Dermis blood vessel endothelial cell (primary cell): ENCODE measurements at places on chromosomes 7 and 10. TPM values are rescaled to one million over a fixed set of nuclear protein-coding genes. Genes with fewer than 3 reads are reported as not detected.
A peak's percentile ranks its signal among the peaks of the same experiment; 100 is the strongest.

- no peak for DNase-seq
Observed at GRCh38 chr7:32147546-32148268, 77.5 kb upstream of the PDE1C start.

DNA sequence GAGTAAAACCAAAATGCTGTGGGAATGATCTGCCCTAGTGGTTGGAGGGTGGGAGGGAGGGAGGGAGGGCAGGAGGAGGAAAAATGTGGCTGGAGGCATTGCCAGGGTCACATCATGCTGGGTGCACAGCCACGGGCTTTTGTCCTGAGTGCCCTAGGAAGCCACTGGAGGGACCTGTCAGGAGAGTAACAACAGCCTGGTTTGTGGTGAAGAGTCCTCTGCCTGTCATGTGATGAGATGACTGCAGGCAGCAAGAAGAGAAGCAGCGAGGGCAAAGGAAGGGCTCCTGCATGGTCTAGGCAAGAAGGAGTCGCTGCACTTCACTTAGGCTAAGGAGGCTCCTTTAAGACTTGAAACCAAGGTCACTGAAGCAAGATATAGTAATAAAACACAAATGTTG is 65.6 kb downstream of the PKD1L1 start:
- DNase-seq = no peak

DNA sequence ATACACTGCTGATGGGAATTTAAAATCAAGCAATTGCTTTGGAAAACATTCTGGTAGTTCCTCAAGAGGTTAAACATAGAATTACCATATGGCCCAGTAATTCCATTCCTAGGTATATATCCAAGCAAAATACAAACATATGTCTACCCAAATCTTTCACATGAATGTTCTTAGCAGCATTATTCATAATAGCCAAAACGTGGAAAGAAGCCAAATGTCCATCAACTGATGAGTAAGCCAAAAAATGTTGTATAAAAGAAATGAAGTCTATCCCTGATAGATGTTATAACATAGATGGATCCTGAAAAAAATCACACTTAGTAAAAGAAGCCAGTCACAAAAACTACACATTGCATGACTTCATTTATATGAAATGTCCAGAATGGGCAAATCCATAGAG is 893.0 kb downstream of the SORCS3 start:
- DNase-seq = no peak

Gene CCDC3
- total RNA-seq = 0.28 and 1.4 TPM in 2 replicates

DNA sequence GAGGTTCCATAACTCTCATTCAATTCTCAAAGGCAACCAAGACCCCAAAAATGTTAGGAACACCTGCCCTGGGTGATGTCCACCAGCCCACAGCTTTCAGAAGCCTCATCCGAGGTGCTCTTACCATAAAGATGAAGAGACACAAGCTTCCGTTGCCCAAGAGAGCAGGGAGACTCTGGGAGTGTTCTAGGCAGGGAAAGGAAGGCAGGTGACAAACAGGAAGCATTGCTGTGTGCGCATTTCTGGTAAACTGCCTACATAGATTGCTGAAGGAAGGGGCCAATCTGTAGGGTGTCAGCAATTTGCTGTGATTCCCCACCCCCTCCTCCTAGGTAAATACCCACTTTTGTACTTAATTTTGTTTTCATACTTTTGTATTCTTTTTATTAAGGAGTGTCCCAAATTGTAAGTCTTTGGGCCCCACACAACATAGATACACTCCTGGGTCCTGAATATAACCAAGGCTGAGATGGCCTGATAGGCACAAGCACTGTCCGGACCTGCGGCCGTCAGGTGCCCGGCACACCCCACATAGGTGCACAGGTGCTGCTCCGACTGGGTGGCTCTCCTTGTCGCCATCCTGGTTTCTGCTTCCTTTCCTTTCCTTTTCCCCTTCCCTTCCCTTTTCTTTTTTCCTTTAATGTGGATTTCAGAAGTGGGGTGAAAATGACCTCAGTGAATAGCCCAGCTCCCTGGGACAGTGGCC is 51.4 kb upstream of the SMNDC1 start:
- DNase-seq = no peak

GRCh38 chr10:90269699-90270098 is 568.3 kb downstream of the KIF20B start:
- no peak for DNase-seq

Gene GPNMB
- 0.65 and 0.68 TPM in 2 replicates for total RNA-seq

Gene PRR15
- 0.17 and 0.19 TPM in 2 replicates for total RNA-seq

Gene CACNB2
- total RNA-seq = not detected in 2 replicates

DNA sequence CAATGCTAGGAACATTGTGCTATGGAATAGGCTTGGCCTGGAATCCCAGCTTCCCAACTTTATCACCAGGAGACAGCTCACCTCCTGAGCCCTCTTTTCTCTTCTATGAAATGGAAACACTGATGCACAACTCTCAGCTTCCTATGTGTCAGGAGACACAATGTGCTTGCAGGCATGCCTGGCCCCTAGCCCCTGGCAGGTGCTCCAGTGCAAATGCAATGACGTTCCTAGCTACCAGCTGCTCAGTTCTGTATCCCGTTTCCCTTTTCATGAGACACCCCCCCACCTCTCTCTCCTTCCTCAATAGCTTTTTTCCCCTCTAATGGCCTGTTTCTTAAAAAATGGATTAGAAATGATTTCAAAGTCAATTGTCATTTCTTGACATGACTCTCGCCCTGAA is 30.7 kb downstream of the HABP2 start:
- DNase-seq = no peak

Gene LLCFC1
- not detected in 2 replicates for total RNA-seq

- no peak for DNase-seq
Observed at GRCh38 chr10:86937502-86938154, 19.8 kb downstream of the MMRN2 start.

GRCh38 chr10:77045085-77045484 is 592.5 kb downstream of the KCNMA1 start:
- no peak for DNase-seq

DNA sequence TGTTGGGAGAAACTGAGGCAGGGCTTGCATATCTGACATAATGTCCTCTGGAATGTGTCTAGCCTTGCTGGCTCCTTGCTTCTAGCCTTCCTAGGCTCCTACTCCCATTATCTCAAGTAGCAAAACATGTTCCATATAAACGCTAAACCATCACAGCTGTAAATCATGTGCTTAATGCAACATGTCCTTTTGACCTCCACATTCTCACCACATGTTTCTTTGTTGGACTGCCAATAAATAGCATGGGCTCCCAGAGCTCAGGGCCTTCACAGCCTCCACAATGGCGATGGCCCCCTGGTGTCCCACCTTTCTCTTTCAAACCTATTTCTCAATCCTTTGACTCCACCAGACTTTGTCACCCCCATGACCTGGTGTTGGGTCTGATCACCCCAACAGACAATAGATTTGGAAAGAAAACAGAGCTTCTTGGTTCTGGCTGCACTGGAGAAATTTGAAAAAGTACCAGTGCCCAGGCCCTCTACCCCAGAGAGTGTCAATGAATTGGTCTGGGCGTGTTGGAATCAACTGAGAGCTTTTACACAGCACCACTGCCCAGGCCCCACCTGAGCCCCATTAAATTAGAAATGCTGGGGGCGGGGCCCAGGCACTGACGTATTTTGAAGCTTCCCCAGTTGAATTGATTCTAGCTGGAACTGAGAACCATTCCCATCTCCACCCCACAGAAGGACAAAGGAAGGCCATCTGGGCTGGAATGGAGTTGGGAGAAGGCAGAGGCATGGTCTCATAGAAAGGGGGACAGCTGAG is 41.3 kb upstream of the GGCT start:
- no peak for DNase-seq

DNA sequence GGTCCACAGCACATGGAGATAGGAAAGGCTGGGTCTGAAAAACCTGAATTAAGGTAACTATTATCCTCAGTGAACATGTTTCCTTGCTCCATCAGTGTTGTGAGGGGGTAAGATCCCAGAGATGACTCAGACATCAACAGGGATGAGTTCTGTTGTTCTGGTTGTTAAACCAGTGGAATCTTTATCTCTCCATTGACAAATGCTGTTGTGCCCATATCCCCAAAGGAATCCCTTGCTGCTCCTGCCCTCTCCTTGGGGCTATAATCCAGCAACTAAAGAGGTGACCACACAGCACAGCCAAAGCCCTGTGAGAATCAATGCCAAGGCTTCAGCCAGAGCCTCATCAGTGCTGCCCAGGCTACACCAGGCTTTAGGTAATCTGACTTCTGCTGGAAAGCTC is 113.4 kb downstream of the JAZF1 start:
- DNase-seq = no peak

DNA sequence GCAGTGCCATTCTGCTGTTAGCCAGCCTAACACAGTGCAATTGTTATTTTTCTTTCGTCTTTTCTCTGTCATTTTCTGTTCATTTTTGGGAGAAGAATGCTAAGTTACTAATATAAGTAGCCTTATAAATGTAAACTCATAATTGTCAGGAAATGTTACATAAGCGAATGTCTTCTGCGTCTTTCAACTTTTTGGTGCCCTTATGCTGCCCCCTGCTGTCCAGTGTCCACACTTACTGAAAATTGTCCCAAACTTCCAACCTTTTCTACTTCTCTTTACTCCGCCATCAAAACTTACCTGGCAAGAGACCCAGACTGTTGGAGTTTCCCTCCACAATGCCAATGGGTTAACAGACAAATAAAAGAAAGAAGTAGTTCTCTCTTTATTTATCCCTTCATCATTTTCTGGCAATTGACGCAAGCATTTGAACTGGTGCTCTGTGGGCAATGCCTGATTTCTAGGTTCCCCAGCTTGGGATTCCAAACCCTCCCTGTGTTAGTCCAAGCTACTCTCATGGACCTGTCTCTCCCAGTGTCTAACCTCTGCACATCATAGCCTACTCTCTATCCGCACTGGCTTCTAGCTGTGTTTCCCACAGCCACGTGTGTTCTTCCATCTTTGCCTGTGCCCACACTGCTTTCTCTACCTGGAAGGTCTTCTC is 21.0 kb upstream of the EPC1 start:
- DNase-seq = peak; percentile 86

DNA sequence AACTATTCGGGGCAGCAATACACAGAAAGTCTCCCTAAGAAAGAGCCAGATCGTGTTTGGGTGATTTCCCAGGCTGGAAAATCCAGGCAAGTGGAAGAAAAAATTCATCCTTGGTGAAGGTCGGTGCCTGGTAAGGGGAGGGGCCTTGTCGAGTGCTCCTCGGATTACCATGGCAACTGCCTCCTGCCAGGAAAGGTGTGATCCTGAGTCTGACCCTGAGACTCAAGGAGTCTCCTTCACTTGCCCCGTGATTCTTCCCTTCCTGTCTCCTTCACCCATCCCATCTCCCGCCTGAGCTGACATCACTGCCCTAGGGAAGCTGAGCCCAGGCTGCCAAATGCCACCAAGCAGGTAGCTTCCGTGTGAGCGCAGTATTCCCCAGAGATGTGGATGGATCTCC is 112.2 kb downstream of the MYL10 start:
- DNase-seq = no peak

DNA sequence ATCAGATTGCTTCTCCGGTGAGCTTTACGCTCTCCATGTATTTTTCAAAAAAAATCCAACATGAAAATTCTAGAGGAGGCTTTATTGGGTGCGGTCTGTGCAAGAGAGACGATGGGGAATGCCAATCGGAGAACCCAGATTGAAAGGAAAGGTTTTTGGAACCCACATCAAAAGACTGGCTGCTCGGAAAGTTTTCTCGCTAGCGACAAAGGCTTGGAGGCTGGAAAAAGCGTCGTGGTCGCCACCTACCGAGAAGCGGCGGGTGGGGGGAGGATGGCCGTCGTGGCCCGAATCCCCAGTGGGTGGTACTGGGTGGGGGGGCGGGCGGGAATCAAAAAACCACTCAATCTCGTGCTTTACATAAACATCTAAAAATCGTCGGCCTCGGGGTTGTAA is 1.1 kb upstream of the GTF2I start:
- DNase-seq = peak; percentile 54

DNA sequence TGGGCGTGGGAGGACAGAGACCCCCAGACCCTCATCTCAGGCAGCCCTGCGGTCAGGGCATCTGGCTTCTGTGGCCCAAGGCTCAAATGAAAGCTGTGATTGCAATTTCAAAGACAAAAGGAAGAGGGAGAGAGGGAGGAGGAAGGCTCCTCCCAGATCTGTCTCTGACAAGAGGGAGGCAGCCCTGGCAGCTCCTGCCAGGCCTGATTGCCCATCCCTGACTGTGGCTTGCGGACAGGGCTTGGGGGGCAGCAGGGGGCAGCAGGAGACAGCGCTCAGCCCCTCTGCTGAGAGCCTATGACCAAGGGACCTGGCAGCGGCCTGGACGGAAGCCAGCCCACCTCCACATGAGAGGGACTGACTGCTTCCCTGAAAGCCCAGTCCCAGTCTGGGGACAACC is 91.8 kb downstream of the PTPRN2 start:
- peak; percentile 26 for DNase-seq

DNA sequence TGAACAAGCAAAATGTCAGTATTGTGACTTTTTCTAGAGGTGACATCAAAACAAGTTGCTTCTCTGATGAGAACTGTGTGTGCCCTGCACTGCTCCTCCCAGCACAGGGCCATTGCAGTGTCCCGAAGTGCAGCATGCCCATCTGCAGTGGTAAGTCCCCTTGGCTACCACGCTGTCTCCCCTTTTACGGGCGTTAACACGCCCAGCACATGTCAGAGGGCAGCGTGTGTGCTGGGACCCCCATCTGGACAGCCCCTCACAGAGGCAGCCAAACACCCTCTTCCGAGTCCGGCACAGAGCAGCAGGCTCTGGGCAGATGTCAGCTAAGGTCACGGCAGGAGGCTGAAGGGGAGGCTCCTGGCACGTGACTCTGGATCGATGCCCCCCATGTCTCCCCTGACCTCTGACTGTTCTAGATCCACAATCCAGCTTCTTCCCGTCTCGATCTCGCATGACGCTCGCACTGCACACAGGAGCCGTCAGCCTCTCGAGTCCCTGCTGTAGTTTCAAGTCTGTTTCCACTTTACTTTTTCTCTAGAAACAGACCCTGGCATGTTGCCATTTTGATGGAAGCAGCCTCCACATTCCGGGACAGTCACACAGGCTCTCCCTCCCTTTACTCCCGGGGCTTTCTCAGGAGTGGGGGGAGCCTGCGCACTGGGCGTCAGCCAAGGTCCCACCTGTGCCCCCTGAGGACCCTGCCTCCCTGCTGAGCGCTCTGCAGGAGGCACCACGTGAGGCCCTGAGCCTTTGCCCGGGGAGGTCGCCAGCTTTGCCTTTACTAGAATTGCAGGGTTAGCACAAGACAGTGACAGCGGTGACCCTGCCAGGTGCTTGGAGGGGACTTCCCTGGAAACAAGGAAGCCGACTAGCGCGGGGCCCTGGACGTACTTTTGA is 133.8 kb downstream of the TCERG1L start:
- DNase-seq = no peak

Gene ZSCAN21
- 9.9 and 11.2 TPM in 2 replicates for total RNA-seq

- DNase-seq = no peak
Observed at GRCh38 chr10:1180071-1180730, 124.0 kb downstream of the WDR37 start.

Gene PTPRE
- 178 and 216 TPM in 2 replicates for total RNA-seq

- no peak for DNase-seq
Observed at GRCh38 chr7:86706406-86706805, 62.7 kb downstream of the GRM3 start.

- peak; percentile 72 for DNase-seq
Observed at GRCh38 chr10:71244431-71245419, 32.4 kb downstream of the UNC5B start.

DNA sequence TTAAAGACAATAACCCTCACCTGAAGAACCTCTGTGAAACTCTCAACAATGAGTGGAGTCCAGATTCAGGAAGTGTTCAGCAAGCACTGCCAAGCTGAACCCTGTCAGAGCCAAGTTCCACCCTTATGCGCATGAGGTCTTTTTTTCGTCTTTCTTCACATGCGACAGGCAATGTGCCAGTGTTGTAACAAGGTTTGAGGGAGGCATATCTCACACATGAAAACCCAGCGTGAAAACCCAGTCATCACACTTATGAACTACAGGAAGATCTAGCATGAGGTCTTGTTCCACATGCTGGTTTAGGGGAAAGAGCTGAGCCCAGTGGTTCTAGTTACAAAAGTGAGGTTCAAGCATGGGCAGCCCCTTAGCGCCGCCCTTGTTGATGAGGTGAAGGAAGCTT is 49.7 kb downstream of the RABGEF1 start:
- peak; percentile 27 for DNase-seq

Gene TRIM50
- total RNA-seq = under 0.01 TPM in 1 of 2 replicates, not detected in the other
